ENCODE measurements at places on chromosomes 11 and 22.
A peak's percentile ranks its signal among the peaks of the same experiment; 100 is the strongest.

GRCh38 chr11:44199298-44199697 lies 103.8 kb downstream of the EXT2 start:
- no peak for DNase-seq

GRCh38 chr11:125569915-125570621 lies 791 bp downstream of the EI24 start:
- peak; percentile 39 for DNase-seq

- no peak for DNase-seq
Measured at GRCh38 chr11:113174882-113175281, 139.5 kb upstream of the TTC12 start.

- DNase-seq = no peak
Measured at GRCh38 chr11:78334109-78334508, 83.5 kb downstream of the GAB2 start.

- DNase-seq = no peak
Measured at GRCh38 chr11:94734563-94735275, 33.4 kb upstream of the AMOTL1 start.

GRCh38 chr22:32714458-32715430 lies 86.8 kb upstream of the TIMP3 start:
- no peak for DNase-seq

All from GM20000 (cell line).